ENCODE measurements at places on chromosomes 1 and 21.

DNA sequence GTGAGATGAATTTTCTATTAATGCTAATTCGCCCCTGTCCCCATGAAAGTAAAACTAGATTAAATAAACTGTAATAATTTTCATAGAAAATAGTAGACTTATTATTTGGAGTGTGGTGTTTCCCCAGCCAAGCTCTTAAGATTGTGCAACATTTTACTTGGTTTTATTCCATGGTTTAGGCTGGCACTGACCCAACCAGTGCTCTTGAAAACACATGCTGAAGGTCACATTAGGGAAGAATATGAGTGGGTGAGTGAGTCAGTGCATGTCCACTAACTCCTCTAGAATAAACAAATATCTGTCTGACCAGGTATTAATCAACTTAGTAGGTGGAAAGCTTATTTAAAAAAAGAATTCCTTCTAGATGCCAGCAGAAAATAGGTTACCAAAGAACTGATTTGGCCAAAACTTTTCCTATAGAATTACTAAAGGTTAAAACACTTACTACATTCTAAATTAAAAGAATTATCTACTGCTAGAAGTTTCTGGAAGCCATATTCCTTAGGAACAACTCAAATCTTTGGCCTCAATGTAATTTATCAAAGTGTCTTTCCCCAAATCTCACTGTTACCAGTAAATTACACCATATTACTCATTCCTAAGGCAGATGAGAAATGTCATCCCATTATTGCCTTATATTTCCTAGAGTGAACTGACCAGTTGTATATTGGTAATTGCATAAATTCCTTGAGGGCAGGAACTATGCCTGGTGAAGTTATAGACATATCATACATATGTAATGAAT, 89.7 kb upstream of the RGS1 start:
- DNase-seq, result no peak

- DNase-seq, result no peak
Measured at GRCh38 chr1:75092141-75092540, 42.0 kb upstream of the LHX8 start.

- no peak for DNase-seq
Measured at GRCh38 chr1:112397841-112398240, 1.8 kb downstream of the CTTNBP2NL start.

DNA sequence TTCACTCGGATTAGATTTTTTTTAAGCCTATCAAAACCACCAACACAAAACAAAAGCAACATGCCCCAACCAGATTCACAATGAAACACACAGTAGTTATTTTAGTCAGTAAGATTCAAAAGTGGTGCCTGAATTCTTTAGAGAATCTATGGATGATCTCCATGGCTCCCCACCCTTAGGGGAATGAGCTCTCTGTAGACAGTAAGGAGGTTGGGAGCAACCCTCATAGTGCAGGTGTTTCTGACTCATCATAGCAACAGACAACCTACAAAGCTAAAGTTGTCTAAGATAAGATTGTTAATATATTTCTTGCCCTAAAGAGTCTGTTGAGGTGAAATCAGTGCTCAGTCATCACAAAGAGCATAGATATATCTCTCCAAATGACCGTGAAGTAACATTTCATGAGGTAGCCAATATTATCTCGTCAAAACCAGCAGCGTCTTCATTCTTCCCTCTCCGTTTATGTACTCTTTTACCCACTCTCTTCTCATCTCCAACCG, 78.3 kb downstream of the ADAMTS1 start:
- DNase-seq, result no peak
